ENCODE measurements at places on chromosomes 2 and 18. TPM values are rescaled to one million over a fixed set of nuclear protein-coding genes. Genes with fewer than 3 reads are reported as not detected.

Gene AMER3
- total RNA-seq, result under 0.01 TPM

Gene ATOH8
- total RNA-seq, result 29.5 TPM

Gene RTP5
- total RNA-seq, result not detected

Gene CAPN14
- 0.16 TPM for total RNA-seq

Gene DAW1
- total RNA-seq, result 0.16 TPM

Gene SLC9A4
- not detected for total RNA-seq

All from bronchial smooth muscle cell (primary cell).